Fibroblast of the aortic adventitia (primary cell): ENCODE measurements at places on chromosomes 6 and 20. TPM values are rescaled to one million over a fixed set of nuclear protein-coding genes. Genes with fewer than 3 reads are reported as not detected.

DNA sequence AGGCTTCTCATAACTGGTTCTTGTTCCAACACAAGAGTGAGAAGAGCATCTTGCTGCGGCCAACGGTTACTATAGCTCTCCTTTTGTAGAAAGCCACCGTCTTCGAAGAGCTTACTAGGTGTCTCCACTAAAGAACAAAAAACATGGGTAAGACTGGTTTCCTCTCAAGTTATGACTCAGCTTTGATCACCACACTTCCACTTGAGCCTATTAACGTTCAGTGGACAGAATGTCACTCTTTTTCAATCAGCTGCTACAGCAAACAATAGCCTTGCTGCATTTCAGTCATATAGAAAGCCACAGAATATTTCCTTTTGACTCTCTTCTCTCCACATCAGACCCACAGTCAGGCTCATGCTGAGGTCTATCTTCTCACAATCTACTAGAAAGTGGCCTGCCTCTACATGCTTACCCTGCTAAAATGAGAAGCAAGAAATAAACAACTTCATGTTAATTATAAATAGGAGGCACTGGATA, 243.5 kb upstream of the PREP start:
- DNase-seq: no peak

- no peak for DNase-seq
Observed at GRCh38 chr6:163446549-163446948, 32.0 kb downstream of the QKI start.

- no peak for DNase-seq
Observed at GRCh38 chr6:83470001-83470400, 39.1 kb upstream of the ME1 start.

DNA sequence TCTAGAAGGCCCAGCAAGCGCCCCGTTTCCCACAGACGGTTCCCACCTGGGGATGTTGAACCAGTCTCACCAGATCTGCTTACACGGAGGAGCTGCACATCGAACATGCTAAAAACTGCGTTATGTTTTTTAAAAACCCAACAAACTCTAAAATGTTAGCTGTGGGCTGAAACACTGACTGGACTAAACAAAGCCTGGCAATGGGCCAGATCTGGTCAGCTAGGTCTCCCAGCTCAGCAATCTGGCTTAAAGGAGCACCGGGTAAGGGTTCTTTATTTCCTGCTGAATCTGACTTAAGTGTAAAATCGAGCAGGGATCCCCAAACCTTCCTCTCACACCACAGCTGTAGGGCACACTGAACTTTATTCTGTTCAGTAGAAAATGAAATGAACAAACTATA, 156.9 kb downstream of the FOXC1 start:
- peak; percentile 53 for DNase-seq

SEC63 gene
- 25.5 and 49.5 TPM in 2 replicates for total RNA-seq

DNA sequence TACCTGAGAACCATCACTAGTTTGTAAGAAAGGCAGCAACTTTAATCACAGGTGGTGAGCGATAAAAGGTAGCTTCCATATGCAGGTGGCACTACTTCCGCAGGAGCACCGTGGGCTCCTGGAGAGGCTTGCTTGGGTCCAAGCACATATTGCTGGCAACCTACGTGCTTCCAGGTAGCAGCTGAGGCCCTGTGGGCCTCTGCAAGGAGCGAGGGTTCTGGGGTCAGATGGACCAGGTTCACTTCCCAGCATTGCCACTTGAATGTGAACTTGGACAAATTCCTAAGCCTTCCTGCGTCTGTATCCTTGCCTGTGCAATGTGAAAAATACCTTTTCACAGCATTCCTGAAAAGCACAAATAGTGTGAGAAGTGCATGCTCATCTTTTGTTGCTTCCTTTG, 31.0 kb downstream of the TXNDC5 start:
- DNase-seq: no peak

DNA sequence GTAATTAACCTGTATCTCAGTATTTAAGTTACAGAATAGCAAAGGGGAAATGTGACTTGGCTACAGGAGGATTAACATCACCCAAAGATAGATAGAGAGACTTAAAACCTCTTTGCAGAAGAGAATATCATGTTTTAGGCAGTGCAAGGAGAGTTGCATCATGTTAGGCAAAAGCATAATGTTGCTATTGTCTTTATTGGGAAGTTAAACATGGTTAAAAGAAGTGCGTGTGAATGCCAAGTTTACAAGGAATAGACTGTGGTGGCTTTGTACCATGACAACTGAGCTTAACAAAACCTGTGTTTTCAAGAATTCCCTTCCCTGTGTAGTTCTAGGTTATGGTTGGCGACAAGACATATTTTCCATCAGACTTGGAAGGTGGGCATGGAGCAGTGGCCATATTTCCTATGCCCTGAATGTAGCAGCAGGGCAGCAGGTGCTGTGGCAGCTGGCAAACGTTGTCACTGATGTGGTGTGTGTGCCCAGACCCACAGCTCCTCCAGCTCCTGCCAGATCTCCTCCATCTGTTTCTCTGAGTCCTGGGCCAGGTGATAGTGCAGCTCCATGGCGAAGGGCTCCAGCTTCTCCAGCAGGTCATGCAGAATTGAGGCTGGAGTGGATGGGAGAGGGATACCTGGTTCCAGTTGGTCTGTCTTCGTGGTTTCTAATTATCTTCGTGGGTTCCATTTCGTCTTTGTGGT, 163.3 kb downstream of the QRSL1 start:
- DNase-seq: no peak

DNA sequence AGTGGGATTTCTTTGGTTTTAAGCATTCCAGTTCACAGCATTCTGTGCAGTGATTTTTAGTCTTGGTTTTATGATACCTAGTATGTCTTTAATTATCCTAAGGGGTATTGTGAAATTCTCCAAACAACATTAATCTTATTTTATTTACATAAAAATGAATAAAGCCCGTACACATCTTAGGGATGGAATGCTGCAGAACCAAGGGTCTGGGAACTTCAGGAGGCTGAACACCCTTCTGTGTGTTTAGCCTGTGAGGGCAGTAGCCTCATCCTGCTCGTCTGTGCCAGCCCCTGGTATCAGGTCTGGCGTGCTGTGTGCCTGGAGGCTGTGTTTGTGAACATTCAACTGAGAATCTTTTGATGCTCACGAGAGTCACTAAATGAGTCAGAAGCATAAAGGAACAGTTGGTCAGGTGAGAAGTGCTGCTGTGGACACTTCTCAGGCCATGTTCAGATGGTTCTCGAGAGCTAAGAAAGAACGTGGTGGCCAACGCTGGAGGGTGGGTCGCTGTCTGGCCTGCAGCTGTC, 25.2 kb upstream of the C20orf204 start:
- no peak for DNase-seq

DNA sequence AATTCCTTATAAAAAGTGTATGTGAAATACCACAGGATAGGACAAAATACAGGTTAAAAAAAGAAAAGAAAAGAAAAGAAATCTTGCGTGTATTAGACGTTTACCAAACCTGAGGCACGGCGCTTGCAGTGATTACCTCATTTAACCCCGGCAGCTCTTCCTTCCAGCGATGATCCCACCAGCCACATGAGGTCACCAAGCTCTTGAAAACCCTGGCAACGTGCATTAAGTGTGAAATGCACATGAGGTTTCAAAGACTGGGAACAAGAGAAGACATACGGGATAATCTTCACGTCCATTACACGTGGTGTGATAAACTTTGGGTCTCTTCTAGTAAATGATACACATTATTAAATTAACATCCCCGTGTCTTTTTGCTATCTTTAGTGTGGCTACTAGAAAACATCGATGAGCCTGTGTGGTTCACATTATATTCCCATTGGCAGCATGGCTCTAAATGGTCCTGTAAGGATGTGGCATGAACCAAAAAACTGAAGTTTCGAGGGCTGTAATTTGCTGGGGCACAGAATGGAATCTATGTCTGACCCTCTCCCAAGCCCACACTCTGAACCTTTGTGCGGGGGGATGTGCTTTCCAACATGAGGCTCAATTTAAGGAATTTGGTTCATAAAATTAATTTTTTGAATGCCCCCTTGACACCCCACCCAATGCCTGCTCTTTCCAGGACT, 59.2 kb upstream of the THBS2 start:
- DNase-seq: peak; percentile 41

DNA sequence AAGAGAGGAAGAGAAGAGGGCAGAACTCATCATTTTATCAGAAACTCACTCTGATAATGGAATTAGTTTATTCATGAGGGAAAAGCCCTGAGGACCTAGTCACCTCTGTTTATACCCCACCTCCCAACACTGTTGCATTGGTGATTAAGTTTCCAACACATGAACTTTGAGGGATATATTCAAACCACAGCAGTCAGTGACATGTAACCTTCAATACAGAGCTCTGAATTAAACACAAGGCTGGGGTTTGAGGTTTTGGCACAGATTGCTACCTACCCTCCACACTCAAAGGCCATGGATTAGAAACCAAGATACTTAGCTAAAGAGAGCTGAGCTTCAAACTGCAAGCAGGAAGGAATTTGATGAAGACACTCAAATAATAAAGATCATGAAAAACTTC, 48.5 kb upstream of the MOCS1 start:
- DNase-seq: no peak

DNA sequence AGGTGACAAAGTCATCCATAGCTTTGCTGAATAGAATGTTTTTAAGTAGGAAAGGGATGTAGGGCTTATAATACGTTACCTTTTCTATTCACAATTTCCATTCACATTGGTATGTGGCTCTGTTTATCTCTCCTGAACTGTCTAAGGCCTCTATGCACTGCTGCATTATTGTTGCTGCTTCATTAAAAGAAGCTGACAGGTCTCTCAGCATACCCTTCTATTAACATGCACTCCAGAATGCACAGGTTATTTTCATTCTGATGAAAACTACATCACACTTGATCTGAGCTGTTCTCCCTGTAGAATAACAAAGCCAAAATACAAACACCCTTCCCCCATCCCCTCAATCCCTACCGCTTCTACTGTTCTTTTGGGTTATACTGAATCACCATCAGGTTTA, 399.3 kb downstream of the TBC1D32 start:
- DNase-seq: no peak

GGTLC1 gene
- total RNA-seq: not detected in 2 replicates

- DNase-seq: peak; percentile 42
Observed at GRCh38 chr6:137692806-137693205, 174.3 kb upstream of the TNFAIP3 start.

PAX1 gene
- not detected in 2 replicates for total RNA-seq

GRCh38 chr6:39063526-39063925, 14.9 kb downstream of the GLP1R start:
- no peak for DNase-seq

- DNase-seq: no peak
Observed at GRCh38 chr6:29946223-29947076, 4.1 kb downstream of the HLA-A start.

DNA sequence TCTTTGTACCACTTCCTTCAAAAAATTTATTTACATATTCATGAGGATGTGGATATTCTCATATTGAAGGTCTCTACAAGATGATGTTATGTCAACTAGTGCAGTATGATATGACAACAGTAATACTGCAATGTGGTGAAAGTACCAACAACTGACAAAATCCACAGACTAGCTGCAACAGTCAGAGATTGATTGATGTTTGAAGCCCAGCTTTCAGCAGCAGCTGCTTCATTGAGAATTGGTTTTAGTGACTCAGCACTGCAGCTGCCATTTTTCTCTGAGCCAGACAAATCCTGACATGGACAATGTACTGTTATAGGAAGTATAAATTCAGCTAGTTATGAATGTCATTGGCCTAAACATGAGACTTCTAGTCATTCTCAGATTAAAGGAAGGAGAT, 53.8 kb downstream of the PKIB start:
- DNase-seq: no peak

DNA sequence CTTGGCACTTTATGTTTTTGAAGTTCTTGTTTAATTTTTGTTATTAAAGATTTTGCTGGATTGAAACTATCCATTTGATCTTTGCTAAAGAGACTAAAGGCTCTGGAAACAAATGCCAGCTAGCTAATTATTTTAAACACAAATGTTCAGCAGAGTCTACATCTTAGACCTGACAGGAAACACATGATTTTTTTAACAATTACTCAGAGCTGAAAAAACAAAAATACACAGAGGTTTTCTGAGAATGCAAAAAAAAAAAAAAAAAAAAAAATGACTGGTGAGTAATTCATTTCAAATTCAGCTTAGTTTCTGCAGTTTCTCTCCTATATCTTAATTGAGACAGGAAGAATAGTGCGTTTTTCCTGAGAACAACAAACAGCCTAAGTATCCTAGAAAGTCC, 448.0 kb downstream of the TENT5A start:
- peak; percentile 25 for DNase-seq

- no peak for DNase-seq
Observed at GRCh38 chr6:168545428-168545827, 104.4 kb downstream of the SMOC2 start.

- DNase-seq: no peak
Observed at GRCh38 chr6:165159460-165159859, 149.9 kb downstream of the C6orf118 start.

- DNase-seq: no peak
Observed at GRCh38 chr6:98583506-98583905, 250.9 kb upstream of the POU3F2 start.

- DNase-seq: no peak
Observed at GRCh38 chr6:111832833-111833418, 40.3 kb downstream of the FYN start.

DNA sequence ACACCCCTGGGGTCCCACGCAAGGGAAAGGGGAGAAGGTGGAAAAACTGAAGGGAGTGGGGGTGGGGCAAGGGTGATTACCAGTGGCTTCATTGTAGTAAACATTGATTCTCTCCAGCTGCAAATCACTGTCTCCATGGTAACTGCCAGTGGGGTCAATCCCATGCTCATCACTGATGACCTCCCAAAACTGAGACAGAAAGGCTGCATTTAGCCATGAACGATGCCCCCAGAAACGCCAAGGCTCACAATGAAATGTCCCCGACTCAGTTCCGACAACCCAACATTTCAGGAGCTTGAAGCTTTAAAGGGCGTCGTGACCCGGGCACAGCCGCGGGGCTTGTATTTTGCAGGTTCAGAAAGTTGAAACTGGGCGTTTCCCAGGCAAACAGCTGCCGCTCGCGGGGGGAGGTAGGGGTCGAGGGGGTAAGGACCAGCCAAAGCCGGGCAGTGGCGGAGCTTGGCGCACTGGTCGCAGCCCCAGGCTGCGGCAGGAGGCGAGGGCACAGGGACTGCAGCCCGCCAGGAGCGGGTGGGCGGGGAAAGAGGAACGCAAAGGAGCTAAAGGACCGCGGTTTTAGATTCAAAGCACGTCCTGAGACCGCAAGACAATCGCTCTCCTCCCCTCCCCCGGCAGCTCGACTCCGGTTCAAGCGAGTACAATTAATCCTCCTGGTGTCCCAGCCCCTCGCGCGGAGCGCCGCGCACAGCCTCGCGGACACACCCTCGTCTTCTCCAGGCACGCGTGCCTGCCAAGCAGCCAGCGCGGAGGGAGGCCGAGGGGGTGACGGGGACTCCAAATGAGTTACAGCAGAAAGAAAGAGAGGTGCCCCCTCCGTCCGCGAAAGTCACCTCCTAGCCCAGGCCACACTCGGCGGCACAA, 731 bp downstream of the TUBB2B start:
- no peak for DNase-seq

DNA sequence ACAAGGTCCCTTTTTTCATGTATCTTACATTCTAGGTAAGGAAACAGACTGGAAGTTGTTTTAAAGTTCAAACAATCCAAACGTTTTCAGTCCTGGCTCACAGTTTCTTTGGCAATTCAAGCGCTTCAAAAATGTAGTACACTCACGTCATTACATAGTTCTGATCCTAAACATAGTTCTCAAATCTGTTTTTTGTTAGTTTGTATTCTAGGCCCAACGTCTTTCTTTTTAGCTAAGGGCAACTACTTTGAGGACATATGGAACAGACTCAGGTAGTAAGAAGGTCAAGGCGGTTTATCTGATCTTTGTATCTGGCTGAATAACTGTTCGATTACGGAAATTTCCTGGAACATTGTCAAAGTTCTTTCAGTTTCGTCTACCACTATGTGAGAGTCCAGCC, 36.9 kb upstream of the PLCB4 start:
- peak; percentile 80 for DNase-seq
